CD8-positive, alpha-beta memory T cell (primary cell): ENCODE measurements at places on chromosomes 2 and 18.

DNA sequence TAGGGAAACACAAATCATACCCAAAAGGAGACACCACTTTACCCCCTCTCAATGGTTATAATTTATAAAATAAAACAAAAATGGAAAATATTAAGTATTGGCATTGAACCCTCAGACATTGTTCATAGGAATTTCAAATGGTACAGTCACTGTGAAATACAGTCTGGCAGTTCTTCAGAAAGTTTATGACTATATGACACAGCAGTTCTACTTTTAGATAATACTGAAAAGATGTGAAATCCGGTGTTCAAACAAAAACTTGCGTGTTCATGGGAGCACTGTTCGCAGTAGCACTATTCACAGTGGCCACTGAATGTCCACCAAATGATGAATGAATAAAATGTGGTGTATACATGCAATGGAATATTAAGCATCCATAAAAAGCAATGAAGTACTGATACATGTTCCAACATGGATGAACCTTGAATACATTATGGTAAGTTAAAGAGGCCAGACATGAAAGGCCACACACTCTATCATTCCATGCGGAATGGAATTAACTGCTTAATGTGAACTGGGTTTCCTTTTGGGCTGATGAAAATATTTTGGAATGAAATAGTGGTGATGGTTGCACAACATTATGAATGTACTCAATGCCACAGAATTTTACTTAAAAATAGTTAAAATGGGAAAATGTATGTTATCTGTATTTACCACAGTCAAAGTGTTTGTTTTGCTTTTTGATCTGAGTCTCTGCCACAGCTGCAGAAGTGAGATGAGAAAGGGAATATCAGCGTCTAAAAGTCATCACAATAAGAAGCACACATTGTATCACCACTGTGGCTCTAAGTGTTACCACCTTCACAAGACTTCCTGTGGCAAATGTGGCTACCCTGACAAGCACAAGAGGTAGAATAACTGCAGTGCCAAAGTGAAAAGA, 864.6 kb downstream of the SUCLG1 start:
- no peak for DNase-seq
- H3K36me3 ChIP-seq: no peaks in the 10 kb centered on the region
- no peak overlapping the region for H3K27ac ChIP-seq
- H3K4me1 ChIP-seq: no peaks in the 10 kb centered on the region
- no peaks in the 10 kb centered on the region for H3K27me3 ChIP-seq

DNA sequence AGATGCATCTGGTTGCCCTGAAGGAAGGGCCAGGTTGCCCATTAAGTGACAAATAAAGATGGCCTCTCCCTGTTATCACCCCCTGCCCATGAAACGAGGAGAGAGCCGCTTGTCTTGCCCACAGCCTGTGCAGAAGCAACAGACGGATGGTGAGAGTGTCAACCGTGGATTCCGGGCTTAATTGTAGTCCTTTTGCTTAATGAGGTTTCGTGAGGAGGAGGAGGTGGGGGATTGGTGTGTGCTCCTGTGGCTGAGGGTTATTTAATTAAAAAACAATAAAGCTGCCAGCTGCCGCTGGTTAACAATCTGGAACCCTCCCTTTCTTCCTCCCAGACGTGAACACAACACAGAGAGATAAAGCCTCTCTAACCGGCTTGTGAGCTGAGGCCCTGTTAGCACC, 188.0 kb upstream of the PARD3B start:
- DNase-seq: no peak
- no peaks in the 10 kb centered on the region for H3K27me3 ChIP-seq
- no peaks in the 10 kb centered on the region for H3K36me3 ChIP-seq
- H3K4me3 ChIP-seq: no peak overlapping the region
- H3K4me1 ChIP-seq: no peaks in the 10 kb centered on the region

- no peaks in the 10 kb centered on the region for H3K27me3 ChIP-seq
- peaks cover 77% of the 10 kb centered on the region for H3K4me1 ChIP-seq
- H3K36me3 ChIP-seq: peaks cover 25% of the 10 kb centered on the region
Measured at GRCh38 chr18:3260995-3261372, 949 bp upstream of the MYL12B start.

DNA sequence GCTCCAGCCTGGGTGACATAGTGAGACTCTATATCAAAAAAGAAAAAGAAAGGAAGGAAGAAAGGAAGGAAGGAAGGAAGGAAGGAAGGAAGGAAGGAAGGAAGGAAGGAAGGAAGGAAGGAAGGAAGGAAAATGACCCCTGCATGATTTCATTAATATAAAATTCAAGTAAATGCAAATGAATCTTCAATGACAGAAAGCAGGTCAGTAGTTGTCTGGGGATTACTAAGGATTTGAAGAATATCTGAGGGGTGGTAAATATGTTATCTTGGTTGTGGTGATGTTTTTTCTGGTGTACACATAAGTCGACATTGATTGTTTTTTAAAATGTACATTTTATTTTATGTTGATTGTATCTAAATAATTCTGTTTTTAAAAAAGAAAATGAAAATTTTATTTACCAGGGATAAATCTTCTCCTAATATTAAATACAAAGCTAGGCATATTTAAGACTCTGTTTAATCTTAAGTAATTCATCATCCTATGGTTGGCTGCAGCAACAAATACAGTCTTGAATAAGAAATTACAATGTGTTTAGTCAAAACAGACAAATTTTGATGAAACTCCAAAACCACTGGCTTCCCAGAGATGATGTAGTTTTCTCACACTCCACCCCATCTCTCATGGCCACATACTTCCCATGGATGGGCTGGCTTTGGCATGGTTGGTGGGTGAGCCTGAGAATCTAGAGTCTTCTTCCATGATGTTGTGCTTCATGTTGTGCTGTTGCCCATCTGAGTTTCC, 314.7 kb upstream of the REG3G start:
- H3K4me3 ChIP-seq: no peak overlapping the region
- no peaks in the 10 kb centered on the region for H3K27me3 ChIP-seq
- DNase-seq: no peak
- H3K27ac ChIP-seq: no peak overlapping the region
- H3K4me1 ChIP-seq: no peaks in the 10 kb centered on the region
- H3K36me3 ChIP-seq: no peaks in the 10 kb centered on the region

DNA sequence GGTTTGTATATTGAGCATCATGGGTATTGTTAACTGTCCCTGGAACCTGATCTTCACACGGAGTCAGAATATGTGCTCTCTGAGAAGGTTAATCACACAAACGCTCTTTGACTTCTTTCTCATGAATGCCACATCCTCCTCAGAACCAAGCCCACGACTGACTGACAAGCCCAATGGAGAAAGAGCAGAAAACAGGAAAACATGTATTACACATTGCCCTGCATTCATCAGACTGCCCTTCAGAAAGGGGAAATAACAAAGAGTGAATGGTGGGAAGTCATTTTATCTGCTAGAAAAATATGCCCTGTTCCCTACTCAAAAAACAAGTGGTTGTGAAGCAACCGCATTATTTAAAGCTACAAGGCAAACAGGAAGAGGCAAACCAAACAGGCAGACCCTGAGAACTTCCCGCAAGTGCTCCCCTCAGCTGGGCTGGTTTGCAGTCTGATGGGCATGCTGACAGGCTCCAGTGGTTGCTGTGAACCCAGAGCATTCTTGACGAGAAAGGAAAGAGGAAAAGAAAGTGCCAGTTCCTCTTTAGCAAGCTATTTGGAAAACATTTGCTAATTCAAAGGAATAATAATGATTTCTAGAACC, 172.9 kb upstream of the SETBP1 start:
- no peak overlapping the region for H3K4me3 ChIP-seq
- H3K27me3 ChIP-seq: no peaks in the 10 kb centered on the region
